ENCODE measurements at places on chromosomes 12 and 14.

GRCh38 chr14:99568567-99569560 lies 35.1 kb downstream of the CCDC85C start:
- no peak for DNase-seq

- no peak for DNase-seq
These were observed 1136.7 kb downstream of the TMEM121 start for GRCh38 chr14:106662936-106663550.

DNA sequence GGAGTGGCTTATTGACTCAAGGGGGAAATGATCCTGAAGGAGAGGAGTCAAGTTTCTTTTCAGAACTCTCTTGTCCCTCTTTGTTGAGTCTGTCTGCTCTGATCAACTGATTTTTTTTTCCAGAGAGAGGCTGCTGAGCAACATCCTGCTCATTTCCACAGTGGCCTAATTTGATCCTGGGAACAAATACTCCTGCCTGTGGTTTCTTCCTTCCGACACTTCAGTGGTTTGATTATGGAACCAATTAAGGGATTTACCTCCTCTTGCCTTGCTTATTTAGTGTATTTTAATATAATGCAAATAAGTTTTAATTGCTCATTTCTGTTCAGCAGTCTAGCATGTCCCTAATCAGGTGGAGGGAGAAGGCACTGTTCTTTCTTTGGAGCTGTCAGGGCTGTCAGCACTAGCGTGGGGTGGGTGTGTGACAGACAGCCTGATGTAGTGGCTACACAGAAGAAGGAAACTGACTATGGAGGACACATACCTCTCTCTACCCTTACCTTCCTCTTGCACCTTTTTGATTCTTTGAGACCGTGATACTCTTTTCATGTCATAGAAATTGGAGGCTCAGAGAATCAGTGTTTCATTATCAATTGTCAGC lies 344.9 kb upstream of the STXBP6 start:
- DNase-seq: no peak

DNA sequence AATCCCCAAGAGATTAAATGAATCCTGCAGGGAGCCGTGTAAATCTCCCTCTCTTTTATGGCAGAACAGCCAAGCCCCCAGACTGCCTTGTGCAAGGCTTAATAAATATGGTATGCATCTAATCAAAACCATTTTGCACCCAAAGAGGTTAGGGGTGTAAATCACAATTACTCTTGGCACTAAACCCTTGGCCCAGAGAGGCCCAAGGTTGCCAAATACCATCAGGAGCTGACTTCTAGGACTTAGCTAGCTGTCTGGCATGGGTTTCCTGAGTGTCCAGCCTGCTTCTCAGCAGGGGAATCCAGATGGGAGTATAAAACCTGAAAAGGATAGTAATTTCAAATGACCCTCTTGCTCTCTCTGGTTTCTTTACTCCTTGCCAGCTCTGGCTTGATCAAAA lies 610.4 kb downstream of the MED13L start:
- DNase-seq: no peak

- DNase-seq: no peak
These were observed 59.6 kb downstream of the GNS start for GRCh38 chr12:64699504-64700115.

DNA sequence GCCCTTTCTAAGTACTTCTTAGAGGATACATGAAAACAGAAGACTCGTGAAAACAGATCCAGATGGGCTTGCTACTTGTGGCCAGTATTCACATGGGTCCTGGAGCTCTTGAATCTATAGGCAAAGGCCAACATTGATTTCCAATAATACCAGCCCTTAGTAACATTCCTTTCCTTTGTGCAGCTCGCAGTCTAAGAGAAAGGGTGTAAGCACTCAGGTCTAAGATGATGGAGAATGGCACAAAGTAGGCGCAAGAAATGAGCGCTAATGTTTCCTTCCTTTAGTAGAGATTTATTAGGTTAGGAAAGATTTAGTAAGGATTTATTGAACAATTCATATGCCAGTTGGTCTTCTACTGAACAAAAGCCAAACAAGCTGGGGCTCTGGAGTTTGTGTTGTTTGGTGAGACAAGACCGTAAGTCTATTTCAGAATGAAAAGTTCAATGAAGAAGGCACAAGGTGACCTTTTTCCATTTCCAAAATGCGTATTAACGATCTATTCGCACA lies 525 bp downstream of the RNU6-8 start:
- DNase-seq: no peak

- DNase-seq: no peak
These were observed 6.8 kb downstream of the CDKL1 start for GRCh38 chr14:50389668-50390441.

DNA sequence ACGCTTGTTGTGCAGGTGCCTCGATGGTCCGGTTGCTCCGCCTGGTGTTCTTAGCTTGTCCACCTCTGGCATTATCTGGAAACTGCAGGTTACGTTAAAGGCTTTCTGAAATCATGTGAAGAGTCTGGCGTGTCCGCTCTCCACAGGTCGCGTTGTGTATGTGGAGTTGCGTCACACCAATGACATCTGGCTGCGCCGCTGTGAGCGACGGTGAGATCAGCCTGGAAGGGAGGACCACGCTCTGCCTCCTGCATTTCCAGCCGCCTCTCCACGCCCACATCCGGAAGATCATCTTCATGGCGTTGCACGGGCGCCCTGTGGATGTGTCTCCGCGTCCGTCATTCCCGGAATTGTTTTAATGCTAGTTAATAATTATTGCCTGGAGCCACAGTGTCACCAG lies 50.6 kb upstream of the GALNT9 start:
- no peak for DNase-seq

DNA sequence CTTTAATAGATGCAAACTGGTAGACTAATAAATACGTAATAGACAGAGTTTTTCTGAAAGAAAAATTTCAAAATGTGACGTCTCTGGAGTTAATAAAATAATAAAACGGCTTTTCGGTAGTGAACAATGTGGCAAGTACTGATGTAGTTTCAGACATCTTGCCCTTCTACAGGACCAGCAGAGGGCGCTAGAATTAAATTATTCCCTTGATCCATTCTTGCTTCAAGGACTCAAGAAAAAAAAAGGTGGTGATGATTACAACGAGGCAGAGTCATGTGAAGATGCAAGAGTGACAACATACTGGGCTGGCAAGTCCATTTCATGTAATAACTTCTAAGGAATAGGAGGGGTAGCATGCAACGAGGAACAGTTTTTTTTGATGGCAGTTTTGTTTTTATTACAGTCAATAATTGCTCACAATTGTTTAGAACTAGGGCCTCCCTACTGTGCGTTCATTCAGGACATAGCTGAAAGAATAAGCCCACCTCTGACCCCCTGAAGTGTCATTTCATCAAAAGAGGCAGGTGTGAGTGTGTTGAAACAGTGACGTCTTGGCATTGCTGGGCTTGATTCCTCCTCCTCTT lies 101.0 kb upstream of the GZMB start:
- DNase-seq: peak; percentile 67

GRCh38 chr14:47539031-47539461 lies 136.4 kb downstream of the MDGA2 start:
- DNase-seq: peak; percentile 2

GRCh38 chr14:86430853-86431252 lies 900.9 kb downstream of the FLRT2 start:
- no peak for DNase-seq

GRCh38 chr14:44700694-44701093 lies 193.6 kb upstream of the FSCB start:
- DNase-seq: no peak

DNA sequence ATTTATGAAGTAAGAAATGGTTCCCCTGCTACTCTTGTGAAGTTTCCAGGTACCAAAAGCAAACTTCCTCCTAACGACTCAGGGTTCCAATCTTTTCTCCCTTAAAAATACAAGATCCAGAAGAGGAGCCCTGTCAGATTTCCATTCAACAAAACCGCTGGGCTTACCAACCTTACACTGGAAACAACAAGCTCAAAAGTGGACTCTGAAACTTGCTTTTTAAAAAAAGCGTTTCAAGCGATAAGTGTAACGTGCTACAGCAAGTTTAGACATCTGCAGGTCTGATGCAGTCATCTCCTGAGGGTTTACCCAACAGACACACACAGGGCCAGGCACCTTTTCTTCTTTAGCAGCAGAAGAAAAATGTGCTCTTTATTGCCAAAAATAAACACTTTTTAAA lies 6.9 kb upstream of the CREBL2 start:
- no peak for DNase-seq

DNA sequence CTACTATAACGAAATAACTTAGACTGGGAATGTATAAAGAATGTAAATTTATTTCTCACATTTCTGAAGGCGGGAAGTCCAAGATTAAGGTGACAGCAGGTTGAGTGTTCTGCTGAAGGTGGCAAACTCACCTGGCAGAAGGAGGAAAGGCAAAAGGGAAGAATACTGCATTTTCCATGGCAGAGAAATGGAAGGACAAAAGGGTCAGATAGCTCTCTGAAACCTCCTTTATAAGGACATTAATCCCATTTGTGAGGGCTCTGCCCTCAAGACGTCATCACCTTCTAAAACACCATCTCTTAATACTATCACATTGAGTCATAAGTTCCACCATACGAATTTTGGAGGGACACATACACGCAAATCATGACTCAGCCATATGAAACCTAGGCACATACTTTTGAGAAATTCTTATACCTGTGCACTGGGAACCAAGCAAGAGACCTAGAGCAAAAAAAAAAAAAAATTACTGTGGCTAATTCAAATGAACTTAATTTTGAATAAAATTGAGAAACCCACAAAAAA lies 1669.3 kb upstream of the FLRT2 start:
- DNase-seq: no peak

GRCh38 chr12:42473561-42473960 lies 116.0 kb downstream of the PRICKLE1 start:
- DNase-seq: no peak

- DNase-seq: peak; percentile 37
These were observed 28.3 kb downstream of the VSX2 start for GRCh38 chr14:74267588-74267987.

GRCh38 chr14:79328863-79329262 lies 882.4 kb downstream of the DIO2 start:
- peak; percentile 14 for DNase-seq

DNA sequence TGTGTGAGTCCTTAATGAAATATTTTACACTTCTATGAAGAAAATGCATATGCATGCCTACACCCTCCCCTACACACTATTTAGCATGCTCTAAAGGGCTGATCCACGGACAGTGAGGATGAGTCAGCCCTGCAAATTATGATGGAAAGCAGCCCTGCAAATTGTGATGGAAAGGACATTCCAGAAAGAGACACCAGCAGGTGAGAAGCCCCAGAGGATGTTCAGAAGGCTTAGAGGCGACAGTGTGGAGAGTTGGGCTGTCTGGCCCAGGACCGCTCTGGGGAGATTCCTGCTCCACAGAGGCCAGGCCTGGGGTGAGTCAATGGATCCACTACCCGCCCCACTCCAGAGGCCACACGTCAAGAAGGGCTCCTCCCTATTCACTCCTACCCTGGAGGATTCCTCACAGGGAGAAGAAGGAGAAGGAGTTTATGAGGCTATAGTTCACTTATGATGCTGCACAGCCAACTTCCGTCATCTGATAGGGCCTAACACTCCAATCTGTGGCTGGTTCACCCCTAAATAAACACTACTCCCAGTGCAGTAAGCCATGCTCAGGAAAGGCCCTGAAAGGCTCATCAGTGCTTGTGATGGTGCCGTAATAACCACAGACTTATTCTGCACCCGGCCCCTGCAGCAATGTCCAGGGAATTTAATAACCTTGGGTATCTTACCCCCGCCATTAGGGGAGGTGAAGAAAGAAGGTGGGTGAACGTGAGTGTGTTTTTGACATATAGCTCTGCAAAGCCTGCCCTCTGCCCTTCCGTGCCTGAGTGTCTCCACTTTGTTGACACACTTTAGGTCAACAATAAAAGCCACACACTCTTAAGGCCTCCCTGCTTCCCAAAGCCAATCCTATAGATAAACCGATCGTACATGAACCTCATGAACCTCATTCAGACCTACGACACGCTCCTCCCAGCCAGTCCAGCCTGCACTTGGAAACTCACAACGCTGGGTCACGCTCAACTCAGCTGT lies 46.4 kb downstream of the CLMN start:
- no peak for DNase-seq

GRCh38 chr14:99575043-99576023 lies 28.7 kb downstream of the CCDC85C start:
- peak; percentile 38 for DNase-seq

GRCh38 chr14:71212683-71213107 lies 305.4 kb downstream of the PCNX1 start:
- DNase-seq: no peak

DNA sequence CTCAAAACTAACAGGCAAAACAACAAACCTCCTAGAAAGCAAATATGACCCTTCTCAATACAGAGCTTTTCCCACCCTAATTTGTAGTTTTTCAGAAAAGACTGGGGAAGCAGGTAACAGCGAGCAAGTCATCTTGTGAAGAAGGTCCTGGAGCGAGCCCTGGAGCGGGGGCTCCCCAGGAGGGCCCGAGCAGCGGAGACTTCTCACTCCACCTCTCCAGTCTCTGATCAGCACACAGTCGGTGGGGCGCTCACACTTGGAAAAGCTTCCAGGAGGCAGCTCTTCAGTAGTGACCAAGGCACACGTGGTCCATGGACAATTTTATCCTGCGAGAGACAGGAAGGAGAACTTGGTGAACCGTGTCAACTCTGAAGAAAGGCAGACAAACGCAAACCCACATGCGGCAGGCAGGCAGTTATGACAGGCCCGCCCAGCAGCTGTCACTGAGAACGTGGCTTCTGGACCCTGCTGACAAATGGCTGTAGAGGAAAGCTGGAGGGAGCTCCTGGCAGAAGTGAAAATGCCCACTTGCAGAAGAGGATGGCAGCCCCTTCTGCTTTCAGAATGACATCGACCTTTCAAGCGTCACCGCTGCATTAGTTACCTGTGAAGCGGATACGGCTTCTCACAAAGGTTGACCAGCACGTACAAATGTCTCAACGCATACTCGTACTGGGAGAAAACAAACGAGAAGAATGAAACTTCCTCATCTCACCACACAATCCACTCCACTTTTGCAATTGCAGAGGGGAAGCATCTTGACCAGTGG lies 44.2 kb downstream of the LGMN start:
- DNase-seq: no peak

GRCh38 chr12:49051373-49051764 lies 9.2 kb downstream of the KMT2D start:
- DNase-seq: no peak

DNA sequence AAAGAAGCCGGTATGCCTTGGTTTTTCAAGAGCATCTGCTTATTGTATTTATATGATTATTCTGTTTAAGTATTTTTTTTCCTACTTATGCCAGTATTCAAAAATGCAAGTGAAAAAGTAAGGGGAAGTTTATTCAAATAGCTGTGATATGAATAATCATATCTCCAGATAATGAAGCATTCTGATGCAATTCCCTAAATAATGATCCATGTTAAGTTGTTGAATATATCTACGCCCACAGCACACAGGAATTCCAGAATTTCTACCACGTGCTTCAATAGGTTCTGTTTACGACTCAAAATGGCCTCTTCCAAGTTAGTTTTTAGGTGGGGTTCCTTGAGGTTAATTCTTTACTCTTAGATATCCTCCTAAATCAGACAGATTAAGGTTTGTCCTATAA lies 208.3 kb downstream of the NAV3 start:
- no peak for DNase-seq
